Thymus (tissue), 14 donors: ENCODE measurements at places on chromosomes 11 and 22. TPM values are rescaled to one million over a fixed set of nuclear protein-coding genes. Genes with fewer than 3 reads are reported as not detected.

DNA sequence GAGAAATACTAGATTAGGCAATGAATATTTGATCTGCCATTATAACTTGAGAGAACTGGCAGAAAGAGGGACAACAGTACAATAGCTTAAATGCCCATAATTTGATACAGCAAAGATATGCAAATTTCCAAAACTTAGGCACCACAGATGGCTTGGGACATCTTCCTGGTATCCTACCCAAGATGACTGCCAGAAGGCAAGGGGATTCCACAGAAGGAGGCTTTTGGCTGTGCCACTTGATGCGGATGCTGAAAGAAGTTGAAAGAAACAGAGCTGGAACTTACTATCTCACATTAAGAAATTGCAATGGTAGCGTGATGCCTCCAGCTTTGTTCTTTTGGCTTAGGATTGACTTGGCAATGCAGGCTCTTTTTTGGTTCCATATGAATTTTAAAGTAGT lies 216.7 kb downstream of the TTC28 start:
- H3K27me3 ChIP-seq: no peaks in the 10 kb centered on the region
- H3K27ac ChIP-seq: no peak overlapping the region
- no peak for DNase-seq
- H3K4me1 ChIP-seq: no peaks in the 10 kb centered on the region
- H3K36me3 ChIP-seq: no peaks in the 10 kb centered on the region

DNA sequence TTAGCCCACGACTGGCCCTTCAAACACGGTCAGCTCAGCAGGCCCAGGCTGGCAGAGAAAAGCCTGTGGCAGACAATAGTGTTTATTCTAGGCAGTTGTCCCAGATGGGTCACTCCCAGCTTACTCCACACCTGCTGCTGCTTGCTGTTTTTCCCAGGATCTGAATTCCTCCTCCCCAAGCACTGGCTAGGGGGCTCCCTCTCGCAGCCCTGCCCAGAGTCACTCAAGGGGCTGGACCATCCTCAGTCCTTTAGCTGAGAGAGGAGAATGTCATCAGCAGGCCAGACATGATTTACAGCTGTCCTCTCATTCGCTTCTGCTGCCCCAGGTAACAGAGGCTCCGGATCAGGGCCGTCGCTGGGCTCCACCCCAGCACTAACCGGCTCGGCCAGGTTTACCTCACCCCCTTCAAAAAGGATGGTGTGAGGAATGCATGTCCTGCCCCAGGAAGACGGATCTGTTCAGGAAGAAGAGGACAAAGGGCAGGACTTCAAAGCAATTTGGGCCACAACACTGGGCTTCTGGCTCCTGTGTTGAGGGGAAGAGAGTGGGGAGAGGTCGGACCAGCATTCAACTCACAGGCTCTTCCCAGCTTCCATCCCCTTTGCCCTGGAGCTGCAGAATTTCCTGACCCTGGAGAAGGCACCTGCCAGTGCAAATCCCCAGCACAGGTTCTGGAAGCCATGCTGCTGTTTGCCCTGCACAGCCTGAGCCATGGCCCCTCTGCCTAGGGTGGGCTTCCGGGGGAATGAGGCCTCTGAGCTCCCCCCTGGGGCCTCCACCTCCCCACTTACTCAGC lies 59.7 kb upstream of the BARX2 start:
- no peaks in the 10 kb centered on the region for H3K4me1 ChIP-seq
- no peaks in the 10 kb centered on the region for H3K36me3 ChIP-seq

- H3K27me3 ChIP-seq: no peaks in the 10 kb centered on the region
- DNase-seq: no peak
- no peaks in the 10 kb centered on the region for H3K4me1 ChIP-seq
- no peak overlapping the region for H3K27ac ChIP-seq
These were observed 9.8 kb upstream of the DSCAML1 start for GRCh38 chr11:117806846-117807245.

DNA sequence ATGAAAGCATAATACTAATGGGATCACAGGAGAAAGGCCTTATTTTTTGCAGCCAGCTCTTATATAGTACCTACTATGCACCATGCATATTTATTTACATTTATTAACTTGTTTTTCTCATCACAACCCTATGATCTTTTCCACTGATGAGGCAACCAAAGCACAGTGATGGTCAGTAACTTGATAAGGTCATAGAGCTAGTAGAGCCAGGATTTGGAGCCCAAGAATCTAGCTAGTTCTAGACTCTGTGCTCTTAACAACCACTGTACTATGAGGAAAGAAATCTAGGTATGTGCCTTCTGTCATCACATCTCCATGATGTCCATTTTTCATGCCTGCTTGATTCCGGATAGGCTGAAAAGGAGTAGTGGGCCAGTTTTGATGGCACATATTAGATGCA lies 24.0 kb upstream of the ABTB2 start:
- H3K27ac ChIP-seq: no peak overlapping the region
- no peaks in the 10 kb centered on the region for H3K36me3 ChIP-seq
- H3K4me1 ChIP-seq: no peaks in the 10 kb centered on the region

DNA sequence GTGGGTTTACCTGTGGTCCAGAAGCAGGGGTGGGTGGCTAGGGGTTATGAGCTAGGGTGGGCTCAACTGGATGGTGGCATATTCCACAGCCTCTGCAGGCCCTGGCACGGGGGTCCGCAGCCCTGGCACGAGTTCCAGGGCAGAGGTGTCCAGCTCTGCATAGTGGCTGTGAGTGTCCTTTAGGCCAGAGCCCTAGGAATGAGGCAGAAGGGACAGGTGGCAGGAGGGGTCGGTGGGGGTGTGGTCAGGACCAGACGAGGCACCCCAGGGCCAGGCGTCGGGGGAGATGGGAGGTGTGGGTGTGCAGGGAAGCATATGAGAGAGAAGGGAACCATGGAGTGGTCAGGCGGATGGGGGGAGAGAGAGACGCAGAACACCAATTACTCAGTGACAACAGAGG lies 99.9 kb downstream of the NECTIN1 start:
- DNase-seq: no peak
- peaks cover 5% of the 10 kb centered on the region for H3K27me3 ChIP-seq
- no peaks in the 10 kb centered on the region for H3K4me1 ChIP-seq
- no peak overlapping the region for H3K4me3 ChIP-seq
- H3K27ac ChIP-seq: no peak overlapping the region
- H3K36me3 ChIP-seq: no peaks in the 10 kb centered on the region

DNA sequence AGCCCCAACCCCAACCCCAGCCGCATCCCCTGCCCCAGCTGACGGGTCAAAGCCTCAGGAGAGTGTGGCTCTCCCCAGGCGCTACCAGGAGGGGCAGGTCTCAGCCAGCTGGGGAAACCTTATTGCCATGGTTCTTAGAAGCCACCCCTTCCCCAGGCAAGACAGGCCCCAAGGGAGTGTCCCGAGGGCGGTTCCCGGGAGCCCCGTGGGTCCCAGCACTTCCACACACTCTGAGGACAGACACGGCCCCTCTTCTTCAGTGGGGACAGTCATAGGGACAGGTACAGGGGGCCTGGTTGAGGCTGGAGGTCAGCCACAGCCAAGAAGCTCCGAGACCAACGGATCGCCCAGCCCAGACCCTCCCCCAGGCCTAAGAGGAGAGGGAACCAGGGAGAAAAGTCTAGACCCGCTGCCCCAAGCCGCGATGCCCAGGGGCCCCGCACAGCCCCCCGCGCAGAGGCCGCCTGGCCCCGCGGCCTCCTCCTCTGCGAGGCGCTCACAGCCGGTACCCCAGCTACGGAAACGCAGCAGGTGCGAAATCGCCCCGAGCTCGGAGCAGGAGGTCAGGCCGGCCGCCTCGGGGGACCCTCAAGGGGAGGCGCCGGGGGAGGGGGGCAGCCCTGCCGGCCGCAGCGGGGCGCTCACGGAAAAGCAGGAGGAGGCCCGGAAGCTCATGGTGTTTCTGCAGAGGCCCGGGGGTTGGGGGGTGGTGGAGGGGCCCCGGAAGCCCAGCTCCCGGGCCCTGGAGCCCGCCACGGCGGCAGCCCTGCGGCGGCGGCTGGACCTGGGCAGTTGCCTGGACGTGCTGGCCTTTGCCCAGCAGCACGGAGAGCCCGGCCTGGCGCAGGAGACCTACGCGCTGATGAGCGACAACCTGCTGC lies 2.6 kb downstream of the KLHDC7B start:
- peaks cover 8% of the 10 kb centered on the region for H3K4me1 ChIP-seq
- no peak for DNase-seq
- H3K27me3 ChIP-seq: peaks cover 14% of the 10 kb centered on the region
- peak overlapping the region; percentile 74 for H3K27ac ChIP-seq

DNA sequence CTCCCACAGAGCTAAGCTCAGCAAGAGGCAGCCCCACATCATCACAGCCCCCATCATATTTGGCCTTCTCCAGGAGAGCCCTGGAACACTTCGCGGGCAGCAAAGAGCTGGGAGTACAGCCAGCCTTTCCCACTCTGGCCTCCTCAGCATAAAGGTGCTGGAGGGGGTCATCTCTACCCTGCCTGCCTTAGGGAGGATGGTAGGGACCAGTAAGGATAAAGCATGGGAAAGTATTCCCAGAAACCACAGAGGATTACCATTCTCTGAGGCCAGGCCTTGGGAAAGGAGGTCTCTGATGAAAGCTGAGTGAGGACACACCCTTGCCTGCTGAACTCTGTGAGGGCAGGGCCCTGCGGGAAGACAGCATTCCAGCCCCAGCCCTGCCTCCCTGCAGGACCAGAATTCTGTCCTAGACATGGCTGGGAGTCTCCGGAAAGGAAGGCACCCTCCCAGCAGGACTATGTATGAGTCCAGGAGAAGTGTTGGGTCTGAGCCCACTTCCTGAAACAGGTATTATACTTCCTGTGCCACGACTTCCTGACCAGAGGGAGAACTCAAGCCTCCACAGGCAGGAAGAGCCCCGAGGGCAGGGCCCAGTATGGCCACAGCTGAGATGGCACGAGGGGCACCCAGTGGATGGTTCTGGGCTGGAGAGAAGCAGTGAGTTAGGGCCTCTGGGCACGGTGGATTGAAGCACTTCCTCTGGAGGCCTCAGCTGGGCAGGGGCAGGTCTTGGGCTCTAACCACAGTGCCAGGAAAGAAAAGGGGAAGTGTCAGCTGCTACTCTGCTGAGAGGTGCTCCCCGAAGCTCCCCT lies 12.9 kb upstream of the CASTOR1 start:
- H3K36me3 ChIP-seq: peaks cover 58% of the 10 kb centered on the region
- DNase-seq: no peak
- H3K27me3 ChIP-seq: no peaks in the 10 kb centered on the region
- peaks cover 65% of the 10 kb centered on the region for H3K4me1 ChIP-seq

The TMPRSS4 gene
- polyA plus RNA-seq: 7.4 TPM

The TSPAN32 gene
- 15.7 TPM for polyA plus RNA-seq

The SOX6 gene
- polyA plus RNA-seq: 1.2 TPM

The ANKK1 gene
- polyA plus RNA-seq: 2.4 TPM

The IGSF22 gene
- polyA plus RNA-seq: 0.57 TPM

The KIRREL3 gene
- polyA plus RNA-seq: 0.09 TPM
